Fibroblast of skin of back (primary cell): ENCODE measurements at places on chromosomes 3 and 15.

DNA sequence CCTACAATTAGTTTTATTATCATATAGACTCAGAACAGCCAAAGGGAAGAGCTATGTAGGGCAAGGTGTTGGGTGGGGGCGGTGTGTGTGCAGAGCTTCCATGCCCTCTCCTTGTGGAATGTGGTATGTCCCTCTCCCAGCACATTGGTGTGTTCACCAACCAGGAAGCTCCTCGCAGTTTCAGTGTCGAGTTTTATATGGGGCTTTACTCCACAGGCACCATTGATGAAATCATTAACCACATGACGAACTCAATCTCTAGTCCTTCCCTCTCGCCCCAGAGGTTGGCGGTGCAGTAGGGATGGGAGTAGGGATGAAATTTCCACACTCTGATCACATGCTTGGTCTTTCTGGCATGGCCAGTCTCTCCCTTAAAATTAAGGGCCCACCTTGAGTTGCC lies 13.6 kb upstream of the SRP14 start:
- DNase-seq, result no peak

- DNase-seq, result no peak
Measured at GRCh38 chr15:64070106-64070505, 23.5 kb downstream of the CIAO2A start.

GRCh38 chr3:144384241-144384979 lies 412.8 kb downstream of the DIPK2A start:
- no peak for DNase-seq

- DNase-seq, result no peak
Measured at GRCh38 chr15:33678602-33679001, 289.7 kb upstream of the CHRM5 start.

DNA sequence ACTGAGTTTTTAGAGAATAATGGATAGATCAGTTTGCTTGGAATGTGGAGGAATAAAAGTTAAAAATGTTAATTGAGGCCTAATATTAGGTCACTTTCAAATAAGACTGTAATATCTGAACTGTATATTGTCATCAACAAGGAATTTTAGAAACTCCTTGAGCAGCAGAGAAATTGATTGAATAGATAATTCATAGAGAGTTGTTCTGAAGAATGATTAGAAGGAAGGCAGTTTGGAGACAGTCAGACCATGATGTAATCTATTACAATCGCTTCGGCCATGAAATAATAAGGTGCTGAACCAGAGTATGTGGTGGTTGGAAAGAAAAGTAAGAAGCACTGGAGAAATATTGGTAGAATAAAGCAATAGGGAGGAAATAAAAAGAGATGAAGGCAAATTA lies 15.7 kb downstream of the ECT2 start:
- no peak for DNase-seq

DNA sequence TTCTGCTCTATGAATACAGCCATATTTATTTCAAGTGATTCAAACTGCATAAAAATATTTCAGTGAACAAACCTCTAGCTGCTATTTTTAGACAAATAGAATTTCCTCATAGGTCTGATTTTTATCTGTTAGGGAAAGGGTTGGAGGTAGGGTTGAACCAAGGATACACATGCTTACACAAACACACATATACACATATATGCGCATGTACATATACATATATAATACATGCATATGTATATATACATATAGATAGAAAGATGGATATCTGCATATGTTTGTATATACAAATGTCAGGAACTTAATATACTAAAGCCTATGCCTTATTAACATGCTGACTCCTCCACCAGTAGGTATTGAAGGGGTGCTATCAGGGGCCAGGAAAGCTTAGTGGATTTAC lies 18.1 kb downstream of the ZBBX start:
- no peak for DNase-seq

- DNase-seq, result no peak
Measured at GRCh38 chr3:135454890-135455289, 510.6 kb upstream of the PPP2R3A start.

DNA sequence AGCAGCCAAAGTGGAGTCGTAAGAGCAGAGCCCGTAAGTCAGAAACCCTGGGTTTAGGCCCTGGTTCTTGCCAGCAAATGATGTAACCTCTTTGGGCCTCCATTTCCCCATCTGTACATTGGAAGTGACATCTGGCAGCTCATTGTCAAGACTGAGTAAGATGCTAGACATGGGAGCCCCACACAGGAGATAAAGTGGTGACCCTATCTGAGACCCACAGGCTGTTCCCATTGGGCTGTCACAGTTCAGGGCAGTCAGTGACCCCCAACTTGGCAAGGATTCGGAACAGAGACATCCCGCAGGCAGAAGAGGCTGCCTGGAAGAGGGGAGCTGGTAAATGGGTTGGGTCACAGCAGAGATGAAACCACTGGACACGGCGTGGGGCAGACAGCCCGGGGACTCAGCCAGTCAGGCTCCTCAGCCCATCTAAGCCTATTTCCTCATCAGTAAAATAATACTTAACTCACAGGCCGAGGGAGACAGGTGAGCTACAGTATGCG lies 1.8 kb downstream of the CLN6 start:
- no peak for DNase-seq

GRCh38 chr3:190220362-190220761 lies 99.7 kb upstream of the P3H2 start:
- no peak for DNase-seq

DNA sequence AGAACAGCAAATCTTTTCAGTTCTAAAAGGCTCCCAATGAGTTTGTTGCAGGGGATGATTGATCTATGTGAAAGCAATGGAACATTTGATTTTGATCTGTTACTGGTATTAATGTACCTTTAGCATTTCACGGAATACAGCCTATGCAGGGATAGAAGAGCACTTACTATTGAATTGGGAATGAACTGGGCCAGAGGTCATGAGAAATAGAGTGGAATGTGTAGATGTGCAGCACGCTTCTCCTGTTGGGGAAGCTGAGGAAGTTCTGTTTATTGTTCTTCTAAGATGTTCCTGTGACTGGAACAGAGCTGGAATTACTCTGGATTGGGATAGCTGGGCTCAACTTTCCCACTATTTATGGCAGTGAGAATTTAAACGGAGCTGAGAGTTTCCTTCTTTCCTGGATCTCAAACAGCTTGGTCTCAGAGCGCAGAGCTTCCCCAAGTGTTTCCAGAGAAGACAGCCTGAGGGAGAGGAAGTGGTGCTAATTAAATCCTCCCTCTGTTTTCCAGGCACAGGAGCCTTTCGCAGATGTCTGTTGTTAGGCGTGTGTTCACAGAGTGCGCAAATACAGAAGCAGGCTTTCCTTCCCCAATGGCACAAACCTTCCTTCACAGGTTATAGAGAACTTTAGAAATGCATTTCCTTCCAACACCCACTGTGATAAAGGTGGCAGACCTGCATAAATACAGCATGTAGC lies 32.5 kb downstream of the TPRG1 start:
- DNase-seq, result peak; percentile 4

DNA sequence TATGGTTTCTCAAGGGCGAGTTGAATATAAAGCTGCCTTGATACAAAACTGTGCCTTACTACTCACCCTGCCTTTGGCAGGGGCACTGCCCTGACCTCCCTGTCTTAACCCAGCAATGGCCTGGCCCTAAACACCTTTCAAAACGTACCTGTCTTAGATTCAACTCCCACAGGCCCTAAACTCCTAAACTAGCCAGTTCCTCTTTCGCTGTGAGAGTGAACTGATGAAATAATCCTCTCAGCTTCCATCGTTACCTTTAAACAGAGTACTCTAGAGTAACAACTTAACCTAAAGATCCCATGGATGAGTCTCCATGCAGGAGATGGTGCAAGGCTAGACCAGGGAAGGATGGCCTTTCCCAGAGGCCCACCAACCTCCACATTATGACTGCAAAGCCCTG lies 133.0 kb upstream of the THBS1 start:
- DNase-seq, result no peak

GRCh38 chr15:35888815-35889214 lies 342.9 kb upstream of the DPH6 start:
- DNase-seq, result no peak

DNA sequence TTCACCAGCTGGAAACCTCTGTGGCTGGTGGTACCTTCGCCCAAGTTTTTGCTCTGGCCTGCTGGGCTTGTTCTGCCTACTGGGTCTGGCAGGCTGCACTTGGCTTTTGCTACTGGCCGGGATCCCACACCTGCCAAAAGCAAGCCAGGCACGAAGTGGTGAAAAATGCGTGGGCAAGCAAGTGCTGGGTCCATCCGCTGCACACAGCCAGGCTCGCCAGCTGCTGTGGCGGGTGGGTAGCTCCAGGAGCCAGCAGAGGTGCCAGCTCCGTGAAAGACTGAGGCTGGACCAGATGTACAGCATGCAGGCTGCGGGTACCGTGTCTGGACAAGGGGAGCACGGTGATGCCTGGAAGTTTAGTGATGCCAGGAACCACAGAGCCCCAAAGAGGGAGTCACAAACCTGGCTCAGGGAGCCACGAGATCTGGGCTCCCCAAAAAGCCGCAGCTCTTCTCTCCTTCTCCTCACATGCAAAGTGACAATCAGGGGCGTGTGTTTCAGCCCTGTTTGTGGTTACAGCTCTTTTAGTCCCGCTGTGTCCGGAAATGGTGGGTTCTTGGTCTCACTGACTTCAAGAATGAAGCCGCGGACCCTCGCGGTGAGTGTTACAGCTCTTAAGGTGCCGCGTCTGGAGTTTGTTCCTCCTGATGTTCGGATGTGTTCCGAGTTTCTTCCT lies 1455.6 kb upstream of the GBE1 start:
- no peak for DNase-seq

DNA sequence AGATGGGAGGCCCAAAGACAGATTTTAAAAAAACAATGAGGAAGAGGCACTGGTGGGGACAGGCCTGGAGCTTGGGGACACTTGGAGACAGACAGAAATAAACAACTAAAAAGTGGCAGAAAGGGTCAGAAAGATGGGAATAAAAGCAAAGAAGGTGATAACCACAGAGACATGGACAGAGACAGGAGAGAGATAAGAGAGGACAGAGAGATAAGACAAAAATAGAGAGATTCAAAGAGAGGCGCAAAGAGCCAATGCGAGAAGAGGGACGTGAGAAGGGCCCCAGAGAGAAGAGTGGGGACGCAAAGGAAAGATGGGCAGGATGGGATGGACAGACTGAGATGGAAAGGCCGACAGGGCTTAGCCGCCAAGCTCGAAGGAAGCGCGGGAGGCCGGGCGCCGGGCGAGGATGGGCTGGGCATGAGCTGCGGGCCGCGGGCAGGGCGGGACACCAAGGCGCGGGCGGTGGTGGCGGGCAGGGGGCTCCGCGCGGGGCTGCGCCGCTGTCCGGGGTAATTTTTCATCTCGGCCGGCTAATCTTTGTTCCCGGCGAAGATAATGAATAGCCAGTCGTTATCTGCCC lies 3.1 kb upstream of the GATA2 start:
- no peak for DNase-seq

DNA sequence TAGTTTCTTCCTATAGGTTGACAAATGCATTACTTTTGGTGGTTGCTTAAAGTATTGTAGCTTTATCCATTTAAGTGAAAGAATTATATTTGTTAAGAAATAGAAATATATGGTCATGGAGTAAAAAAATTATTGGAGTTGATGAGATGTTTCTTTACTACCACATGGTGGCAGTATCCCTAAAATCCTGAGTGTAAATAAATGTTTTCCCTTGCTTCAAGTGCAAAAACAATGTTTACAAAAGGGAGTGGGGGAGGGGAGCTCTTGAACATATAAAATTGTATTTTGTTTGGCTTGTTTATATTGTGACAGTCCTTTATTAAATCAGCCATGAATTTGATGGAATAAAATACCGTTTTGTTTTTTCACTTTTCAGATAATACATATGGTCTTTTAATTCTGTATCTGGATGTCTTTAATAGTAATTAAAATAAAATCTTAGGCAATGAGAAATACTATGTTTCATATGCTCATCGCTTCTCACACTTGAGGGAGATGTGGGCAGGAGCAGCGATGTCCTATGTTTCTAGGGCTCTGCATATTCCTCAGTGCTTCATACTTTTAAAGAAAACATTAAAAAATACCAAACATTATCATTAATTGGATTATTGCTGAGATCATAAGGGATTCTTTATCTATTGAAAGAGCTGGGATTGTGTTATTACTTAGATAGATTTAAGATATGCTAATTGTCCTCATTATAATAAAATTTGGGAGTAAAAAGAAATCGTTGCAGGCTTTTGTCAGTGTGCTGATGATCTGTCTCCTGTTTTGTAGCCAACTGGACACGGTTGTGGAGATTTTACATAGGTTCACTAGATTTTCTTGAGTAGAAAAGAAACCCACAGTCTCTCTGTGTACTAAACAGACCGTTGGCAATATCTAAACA lies 349.7 kb downstream of the TUSC7 start:
- peak; percentile 42 for DNase-seq

DNA sequence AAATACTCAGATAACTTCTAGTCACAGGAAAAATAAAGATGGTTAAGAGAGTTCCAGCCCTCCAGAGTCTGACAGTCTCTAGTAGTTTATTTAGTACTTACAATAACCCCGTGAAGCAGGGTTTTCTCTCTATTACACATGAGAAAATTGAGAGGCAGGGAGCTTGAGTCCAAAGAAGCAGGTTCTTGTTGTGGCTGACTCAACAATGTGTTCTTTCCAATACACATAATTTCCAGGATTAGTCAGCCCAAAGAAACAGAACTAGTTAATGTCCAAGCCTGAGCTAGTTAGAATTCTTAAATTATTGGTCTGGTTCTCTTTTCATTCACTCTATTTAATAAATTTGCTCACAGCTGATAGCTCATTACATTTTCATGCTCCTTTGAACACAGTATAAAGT lies 49.9 kb downstream of the ALDH1A2 start:
- DNase-seq, result peak; percentile 30

GRCh38 chr3:81764665-81765064 lies 3.2 kb upstream of the GBE1 start:
- peak; percentile 65 for DNase-seq

DNA sequence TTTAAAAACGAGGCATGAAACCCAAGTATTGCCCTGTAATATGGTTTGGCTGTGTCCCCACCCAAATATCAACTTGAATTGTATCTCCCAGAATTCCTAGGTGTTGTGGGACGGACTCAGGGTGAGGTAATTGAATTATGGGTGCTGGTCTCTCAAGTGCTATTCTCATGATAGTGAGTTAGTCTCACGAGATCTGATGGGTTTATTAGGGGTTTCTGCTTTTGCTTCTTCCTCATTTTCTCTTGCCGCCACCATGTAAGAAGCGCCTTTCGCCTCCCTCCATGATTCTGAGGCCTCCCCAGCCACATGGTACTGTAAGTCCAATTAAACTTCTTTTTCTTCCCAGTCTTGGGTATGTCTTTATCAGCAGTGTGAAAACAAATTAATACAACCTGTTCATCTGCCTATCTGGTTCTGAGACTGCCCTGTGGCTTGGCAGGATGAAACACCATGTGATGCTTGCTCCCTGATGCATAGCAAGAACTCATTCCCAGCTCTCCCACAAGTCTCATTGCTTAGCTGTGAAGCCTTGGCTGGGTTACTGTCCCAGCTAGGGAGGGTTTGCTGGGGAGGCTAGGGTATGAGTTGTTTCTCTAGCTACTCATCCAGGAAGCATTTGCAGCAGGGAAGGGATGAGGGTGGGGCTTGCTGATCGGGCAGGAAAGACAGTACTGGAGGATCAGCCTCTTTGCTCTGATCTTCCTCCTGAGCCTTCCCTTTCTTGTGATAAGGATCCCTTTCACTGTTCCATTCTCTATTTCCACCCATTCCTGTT lies 3.7 kb upstream of the SQOR start:
- DNase-seq, result peak; percentile 93

GRCh38 chr3:106482451-106482850 lies 613.6 kb upstream of the CBLB start:
- DNase-seq, result peak; percentile 84
